Activated gamma-delta T cell (primary cell): ENCODE measurements at places on chromosomes 11 and 22.

DNA sequence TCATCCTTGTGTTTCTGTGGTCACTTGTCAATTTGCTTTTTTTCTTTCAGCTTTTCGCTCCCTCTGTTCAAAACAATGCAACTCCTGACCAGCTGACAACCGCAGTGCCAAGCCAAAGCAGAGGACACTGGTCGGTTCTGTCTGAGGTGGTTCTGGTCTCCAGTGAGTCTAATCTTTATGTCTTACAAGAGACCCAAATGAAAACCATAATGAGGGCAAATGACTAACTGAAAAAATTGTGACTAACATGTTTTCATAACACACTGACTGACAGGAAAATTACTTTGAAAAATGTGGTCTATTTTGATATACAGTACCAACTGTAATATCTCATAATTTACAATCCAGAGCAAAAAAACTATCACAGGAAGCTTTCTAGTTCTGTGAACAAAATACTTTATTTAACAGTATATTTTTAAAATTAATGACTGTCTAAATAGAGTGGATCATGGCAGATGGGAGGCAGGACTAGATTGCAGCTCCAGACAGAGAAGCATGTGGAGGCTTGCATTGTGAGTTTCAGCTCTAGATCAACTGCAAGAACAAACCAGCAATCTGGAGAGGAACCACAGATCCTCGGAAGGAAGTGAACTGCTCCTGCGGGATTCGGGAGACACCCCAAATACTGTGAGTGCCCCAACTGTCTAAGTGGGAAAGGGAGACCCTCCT lies 311.8 kb downstream of the SBF2 start:
- no peak for DNase-seq

DNA sequence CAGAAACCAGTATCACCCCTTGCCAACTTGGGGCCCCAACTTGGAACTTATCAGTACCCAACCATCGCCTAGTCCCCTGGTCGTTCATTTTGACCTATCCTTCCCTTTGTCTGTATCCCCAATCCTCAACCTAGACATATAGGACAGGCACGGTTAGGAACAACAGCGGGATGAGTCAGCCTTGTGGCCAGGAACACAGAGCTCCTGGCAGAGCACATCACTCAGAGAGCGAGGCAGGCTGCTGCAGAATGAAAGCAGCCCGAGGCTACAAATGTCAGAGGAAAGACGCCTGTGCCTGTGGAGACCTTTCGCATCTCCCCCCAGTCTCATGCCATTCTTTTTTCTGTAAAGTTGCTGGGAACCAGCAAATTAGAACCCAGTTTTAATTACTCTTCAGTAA lies 14.6 kb downstream of the DKK3 start:
- DNase-seq = no peak

DNA sequence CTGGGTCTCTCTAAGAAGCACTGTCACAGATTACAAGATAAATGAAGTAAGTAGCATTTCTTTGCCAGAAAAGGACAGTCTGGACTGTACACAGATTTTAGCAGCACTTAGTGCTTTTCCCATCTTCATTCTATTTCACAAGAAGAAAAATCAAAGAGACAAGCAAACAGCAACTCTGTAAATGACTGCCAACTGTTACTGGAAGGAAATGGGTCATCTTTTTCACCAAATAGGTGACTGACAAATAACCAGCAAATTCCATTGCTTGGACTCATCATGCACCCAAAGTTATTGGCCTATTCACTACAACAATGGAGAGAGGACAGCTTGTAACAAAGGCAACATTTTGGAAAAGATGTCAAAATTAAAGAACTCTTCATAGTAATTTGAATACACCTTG lies 28.9 kb upstream of the CARD18 start:
- DNase-seq = no peak

DNA sequence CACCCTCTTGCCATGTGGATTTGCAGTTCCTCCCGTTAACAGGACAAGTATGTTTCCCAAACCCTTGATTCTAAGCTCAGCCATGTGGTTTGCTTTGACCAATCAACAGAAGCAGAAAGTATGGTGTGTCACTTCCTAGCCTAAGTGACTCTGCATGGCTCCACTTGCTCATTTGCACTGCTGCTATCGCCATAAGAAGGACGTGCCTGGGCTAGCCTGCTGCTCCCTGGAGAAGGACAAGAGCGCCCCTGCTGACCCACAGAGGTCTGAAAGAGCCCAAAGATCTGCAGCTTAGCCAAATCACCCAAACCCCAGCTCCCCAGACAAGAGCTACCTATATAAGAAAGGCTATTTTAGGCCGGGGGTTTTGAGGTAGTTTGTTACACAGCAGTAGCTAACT lies 18.0 kb downstream of the TBRG1 start:
- no peak for DNase-seq
